T-helper 17 cell (primary cell): ENCODE measurements at places on chromosomes 2 and 18.

GRCh38 chr2:239603411-239604356 lies 202.9 kb upstream of the HDAC4 start:
- no peak for DNase-seq

DNA sequence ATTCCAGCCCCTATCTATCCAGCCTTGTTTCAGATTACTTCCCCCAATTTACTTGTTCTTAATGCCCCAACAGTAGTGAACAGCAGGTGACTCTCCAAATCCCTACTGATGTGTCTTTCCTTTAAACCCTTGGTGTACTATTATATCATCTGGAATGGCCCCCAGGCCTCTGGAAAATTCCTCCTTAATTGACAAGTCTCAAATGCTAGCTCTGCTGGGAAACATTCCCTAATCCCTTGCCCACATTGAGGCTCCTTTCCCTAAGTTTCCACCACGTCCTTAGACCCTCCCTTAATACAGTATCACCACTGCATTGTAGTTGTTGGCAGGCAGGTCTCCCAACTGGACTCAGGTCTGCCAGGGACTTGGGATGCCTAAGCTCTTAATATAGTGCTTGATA lies 41.0 kb downstream of the MYO3B start:
- DNase-seq = no peak

DNA sequence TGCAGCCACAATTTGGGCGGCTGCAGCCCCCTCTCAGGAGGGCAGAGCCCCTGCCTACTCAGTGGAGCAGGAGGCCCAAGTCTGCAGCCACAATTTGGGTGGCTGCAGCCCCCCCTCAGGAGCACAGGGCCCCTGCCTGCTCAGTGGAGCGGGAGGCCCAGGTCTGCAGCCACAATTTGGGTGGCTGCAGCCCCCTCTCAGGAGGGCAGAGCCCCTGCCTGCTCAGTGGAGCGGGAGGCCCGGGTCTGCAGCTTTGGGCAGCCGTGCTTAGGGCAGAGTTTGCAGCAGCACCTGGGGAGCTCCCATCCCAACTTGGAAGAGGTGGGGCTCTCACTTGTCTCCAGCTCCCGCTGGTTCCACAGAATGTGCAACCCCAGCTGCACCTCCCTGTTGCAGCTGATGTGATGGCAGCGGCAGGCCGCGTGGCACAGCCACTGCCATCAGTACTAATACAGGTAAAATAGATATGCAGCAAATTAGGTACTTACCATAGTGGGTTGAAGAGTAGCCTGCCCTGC lies 99.4 kb downstream of the TWIST2 start:
- DNase-seq = no peak

DNA sequence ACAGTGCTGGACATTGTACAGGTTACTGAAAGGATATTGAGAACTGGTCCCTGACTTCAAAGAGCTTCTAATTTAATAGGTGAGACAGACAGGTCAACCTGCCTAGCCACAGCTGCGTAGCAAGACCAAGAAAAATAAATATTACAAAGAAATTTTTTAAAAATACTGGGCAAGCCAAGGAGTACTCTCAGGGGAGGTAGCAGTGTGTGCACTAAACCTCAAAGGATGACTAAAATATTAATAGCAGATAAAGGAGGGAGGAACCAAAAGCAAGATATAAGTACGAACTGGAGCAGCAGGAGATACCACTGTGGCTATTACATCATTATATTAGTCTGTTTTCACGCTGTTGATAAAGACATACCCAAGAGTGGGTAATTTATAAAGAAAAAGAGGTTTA lies 14.9 kb downstream of the SCG2 start:
- DNase-seq = no peak

DNA sequence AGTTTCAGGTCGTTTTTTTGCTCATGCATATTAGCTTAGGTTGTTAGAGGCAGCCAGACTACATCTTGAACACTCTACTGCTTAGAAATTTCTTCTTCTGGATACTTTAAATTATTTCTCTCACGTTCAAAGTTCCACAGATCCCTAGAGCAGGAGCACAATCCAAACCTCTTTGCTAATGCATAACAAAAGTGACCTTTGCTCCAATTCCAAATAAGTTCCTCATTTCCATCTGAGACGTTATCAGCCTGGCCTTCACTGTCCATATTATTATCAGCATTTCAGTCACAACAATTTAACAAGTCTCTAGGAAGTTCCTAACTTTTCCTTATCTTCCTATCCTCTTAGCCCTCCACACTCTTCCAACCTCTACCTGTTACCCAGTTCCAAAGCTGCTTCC lies 50.4 kb upstream of the ERMN start:
- no peak for DNase-seq

- DNase-seq = no peak
These were observed 23.0 kb downstream of the PTPN18 start for GRCh38 chr2:130378898-130379214.

DNA sequence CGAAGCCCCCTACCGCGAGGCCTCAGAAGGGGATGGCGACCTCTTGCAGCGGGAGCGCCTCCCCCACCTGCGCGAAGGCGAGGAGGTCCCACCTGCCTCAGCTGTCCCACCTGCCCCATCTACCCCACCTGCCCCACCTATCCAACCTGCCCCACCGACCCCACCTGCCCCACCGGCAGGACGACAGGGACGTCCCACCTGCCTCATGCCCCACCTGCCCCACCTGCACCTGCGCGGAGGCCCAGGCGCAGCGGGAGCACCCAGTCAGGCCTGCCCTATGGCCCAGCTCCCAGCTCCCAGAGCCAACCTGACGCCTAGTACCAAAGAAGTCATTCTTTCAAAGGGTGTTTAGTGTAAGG lies 489.1 kb upstream of the SMIM21 start:
- DNase-seq = no peak

DNA sequence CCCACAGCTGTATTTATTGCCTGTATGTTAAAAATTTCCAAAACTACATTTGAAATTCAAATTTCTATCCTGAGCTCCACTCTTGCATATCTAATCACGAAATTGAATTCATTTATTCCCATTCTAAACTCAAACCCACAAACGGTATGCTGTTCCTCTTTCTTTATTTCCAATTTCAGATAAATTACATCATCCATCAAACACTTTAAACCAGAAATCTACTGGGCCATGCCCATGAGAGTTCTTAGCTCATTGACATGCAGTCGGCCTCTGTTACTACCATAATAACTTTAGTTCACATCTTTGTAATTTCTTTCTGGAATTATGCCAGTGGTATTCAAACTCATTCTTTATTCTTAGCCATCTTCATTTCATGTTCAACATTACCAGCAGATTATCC lies 100.3 kb downstream of the COL3A1 start:
- DNase-seq = no peak

DNA sequence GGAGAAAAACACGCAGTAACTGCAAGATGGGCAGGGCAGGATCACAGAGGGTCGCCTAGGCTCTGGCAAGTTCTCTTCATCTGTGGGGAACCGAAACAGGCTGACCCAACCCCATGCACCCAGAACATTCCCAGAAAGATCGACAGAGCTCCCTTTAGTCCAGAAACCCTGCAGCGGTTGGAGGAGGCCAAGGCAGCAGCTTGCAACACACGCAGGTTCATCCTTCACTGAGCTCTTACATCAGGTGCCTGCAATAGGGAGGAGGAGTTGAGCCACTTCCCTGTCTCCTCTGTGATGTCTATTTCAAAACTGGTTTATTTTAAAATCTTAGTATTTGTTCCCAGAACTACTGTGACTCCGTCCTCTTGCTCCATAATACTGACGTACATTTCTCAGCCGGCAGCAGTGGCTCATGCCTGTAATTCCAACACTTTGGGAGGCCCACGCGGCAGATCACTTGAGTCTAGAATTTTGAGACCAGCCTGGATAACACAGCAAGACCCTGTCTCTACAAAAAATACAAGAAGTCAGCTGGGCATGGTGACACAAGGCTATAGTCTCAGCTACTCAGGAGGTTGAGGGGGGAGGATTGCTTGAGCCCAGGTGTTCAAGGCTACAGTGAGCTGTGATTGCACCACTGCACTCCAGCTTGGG lies 11.5 kb upstream of the SLC11A1 start:
- DNase-seq = no peak

- DNase-seq = no peak
These were observed 256.2 kb upstream of the PARD3B start for GRCh38 chr2:204289066-204289465.
